ENCODE measurements at places on chromosomes 4 and X.

DNA sequence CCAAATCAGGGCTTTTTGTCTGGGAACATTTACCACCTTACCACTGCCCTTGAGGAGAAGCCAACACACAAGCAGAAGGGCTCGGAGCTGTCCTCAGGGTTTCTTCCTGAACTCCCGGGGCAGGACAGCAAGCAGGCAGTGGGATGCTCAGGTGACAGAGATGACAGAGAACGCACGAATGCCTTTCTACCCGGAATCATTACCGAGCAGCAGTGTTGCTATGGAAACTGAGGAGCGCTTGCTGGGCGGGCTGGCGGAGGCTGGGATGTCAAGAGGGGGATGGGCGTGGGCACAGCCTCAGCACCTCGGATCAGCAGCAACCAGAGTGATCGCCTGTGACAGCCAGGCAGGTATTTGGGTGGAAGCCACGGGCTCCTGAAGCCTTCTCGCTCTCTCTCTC is 17.8 kb downstream of the SSR4 start:
- no peak for DNase-seq

DNA sequence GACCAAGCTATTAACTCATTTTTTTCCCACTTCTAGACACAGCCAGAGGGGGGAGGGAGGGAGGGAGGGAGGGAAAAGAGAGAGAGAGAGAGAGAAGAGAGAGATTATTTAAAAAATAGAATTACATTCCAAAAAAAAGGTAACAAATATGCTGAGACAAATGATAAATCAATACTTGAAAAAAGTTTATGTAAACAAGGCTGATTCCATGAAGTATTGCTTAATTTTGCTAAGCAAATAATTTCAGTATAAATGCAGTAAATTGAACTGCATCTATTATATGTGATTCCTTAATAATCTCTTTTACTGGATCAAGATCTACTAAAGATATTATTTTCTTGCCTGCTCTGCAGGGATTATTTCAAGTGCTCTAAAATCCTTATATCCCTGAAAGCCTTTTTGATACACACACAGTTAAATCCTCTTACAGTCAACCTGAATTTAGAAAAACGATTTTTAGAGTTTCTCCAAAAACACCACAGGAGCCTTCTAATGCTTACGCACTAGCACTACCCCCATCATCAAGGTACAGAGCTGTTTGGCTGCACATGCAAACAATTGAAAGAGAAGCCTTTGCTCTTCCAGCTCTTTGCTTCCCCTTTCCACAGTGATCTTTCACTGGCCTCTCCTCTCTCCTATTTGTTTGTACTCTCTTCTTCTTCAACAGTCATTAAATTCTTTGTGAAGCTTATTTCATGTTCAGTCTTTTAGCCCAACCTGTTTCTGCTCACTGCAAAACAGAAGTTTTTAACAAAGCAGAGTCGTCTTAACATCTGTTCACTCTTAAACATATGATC is 426.3 kb upstream of the FAM241A start:
- no peak for DNase-seq

- no peak for DNase-seq
These were observed 4.2 kb downstream of the TLR8 start for GRCh38 chrX:12910423-12911121.

GRCh38 chr4:28845158-28845557 is 1875.0 kb upstream of the PCDH7 start:
- no peak for DNase-seq

- no peak for DNase-seq
These were observed 72.9 kb downstream of the WDR44 start for GRCh38 chrX:118418811-118419251.

- no peak for DNase-seq
These were observed 56.6 kb downstream of the AFM start for GRCh38 chr4:73538162-73538561.

GRCh38 chr4:99845708-99846469 is 29.3 kb downstream of the DAPP1 start:
- DNase-seq: no peak

- DNase-seq: no peak
These were observed 175.8 kb downstream of the GC start for GRCh38 chr4:71607780-71608677.

DNA sequence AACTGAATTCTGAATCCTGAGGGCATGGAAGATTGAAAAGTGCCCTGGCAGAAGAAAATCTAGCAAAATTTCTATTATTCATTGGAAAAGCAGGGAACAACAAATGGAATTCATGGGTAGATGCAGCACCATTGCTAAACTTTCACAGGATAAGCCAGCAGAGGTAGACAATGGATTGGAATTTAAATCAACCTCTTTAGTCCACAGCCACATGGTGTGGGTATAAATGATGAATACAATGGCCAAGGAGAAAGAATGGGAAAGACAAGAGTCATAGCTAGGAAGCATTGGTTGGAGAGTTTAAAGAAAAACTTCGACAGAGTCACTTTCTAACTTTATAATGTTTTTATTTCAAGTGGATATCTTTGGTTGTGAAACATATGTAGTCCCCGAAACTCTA is 332.8 kb upstream of the PUDP start:
- DNase-seq: no peak

- no peak for DNase-seq
These were observed 71.8 kb downstream of the TMA16 start for GRCh38 chr4:163566257-163566796.

DNA sequence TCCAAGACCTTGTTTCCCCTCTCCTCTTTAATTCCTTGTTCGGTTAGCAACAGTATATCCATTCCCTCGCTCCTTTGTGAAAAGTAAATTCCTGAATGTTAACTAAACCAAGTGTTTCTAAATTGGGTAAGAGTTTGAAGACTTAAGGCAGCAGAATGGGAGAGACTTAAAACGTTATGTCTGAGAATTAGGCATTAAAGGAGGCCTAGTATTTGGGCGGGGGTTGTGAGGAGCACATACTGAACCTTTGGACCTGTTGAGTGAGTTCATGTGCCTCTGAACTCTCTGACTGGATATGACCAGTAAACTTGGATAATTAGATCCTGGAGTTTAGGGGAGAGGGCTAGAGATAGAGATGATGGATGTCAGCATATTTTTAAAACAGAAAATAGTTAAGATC is 1.2 kb downstream of the MSMO1 start:
- no peak for DNase-seq

DNA sequence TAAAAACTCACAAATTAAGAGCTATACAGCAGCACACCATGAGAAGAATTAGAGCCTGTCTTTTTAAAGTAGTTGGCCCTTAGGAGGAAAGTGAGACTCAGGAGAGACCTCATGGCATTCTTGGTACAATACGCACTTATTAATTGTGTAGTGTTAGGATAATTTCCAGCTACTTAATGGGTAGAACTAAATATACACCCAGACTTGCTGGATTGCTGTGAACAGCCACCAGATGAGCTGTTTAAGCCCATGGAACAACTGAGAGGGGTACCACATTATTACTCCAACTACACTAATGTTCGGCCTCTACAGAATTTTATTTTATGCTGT is 13.6 kb downstream of the MFAP3L start:
- no peak for DNase-seq

DNA sequence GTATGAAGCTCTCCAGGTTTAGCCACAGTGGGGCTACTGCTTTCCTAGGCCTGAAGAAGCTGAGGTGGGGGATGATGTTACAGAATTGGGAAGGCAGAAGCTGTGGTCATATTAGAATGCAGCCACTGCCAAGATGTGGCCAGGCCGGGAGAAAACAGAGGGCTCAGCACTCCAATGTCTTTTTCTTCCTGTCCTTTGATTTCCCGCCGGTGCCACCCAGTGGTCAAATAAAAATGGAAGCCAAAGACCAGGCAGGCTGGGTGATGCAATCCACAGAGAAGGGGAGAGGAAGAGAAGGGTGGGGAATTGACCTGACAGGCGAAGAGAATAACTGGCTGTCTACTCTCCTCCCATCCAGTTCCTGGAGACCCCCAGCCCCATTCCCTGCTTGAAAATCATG is 94.9 kb upstream of the SHISA3 start:
- DNase-seq: peak; percentile 23

- no peak for DNase-seq
These were observed 46.9 kb upstream of the PHKA2 start for GRCh38 chrX:19030805-19031204.

DNA sequence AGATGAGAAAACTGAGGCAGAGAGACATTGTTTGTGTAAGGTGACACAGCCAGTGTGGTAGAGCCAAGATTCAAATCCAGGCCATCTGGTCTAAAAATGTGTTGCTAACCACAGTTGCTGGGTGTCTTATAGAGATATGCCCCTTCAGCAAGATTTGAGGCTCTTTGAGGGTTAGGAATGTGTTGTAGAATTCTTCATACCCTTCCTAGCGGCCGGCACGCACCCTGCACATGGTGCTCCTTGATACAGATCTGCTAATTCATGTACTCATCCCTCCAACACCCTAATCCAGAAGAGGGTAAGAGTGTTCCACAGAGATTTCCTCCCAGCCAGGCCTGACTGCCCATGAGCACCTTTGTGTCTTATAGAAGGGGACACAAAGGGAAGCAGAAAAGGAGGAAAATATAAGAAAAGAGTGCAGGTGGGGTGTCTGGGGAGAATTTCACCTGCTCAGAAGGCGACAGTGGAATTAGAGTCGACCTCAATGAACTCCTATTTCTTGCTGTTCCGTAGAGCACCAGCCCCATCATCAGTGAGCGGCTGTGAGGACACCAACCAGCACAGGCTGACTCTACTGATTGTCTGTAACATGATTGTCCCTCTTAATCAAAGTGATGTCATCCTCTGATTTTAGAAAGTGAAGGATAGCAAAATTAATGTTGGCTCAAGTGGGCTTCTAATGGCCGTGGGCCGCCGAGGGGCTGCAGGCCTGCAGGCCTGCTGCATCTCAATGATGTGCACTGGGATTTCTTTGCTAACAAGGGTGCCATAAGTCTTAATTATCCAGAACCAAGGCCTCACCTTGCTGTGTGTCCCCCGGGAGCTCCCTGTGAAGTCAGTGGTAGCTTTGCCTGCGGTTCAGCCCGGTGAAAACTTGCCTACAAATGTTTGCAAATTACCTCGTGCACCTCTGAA is 24.2 kb upstream of the SMIM20 start:
- no peak for DNase-seq

DNA sequence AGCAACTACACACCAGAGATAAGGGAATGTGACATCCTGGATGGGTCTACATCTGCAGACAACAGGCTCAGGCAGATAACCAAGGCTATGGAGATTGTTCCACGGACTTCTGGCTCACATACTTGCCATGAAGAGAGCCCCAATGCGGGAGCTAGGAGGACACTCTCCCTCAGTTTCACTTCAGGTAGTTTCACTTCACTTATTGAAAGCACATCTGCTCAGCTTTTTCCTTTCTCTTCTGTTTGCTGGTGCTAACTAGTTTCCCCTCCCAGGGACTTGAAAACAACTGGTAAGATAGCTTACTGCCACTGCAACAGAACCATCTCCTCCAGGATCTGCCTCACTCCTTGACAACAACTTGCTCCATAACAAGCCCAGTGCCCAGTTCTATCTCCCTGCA is 1.4 kb upstream of the CT47C1 start:
- no peak for DNase-seq

DNA sequence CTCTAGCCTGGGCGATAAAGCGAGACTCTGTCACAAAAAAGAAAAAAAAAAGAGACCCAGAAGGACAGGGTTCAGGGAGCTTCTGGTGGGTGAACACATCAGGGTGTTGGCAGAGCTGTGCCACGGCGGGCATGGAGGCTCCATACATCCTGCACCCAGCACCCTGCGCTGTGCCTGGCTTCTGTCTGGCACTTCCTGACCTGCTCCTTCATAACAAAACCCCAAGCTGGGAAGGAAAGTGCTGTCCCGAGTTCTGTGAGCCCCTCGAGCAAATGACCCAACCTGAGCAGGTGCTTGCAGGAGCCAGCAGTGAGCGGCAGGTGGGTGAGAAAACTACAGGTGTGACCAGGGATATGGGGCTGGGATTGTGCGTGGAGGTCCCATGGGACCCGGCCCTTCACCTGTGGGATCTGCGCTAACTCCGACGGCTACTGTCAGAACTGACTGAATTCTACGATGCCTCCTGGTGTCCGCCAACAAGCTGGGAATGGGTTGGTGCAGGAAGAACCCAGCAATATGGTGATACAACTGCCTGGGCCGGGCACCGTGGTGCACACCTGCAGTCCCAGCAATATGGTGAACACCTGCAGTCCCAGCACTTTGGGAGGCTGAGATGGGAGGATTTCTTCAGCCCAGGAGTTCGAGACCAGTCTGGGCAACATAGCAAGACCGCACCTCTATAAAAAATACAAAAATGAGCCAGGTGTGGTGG is 18.9 kb downstream of the ASMTL start:
- DNase-seq: no peak

GRCh38 chrX:153621949-153622598 is 23.1 kb upstream of the CCNQ start:
- no peak for DNase-seq

- DNase-seq: no peak
These were observed 134.3 kb downstream of the APBB2 start for GRCh38 chr4:41079881-41080560.

GRCh38 chr4:83831588-83831987 is 295.7 kb downstream of the GPAT3 start:
- DNase-seq: no peak

GRCh38 chrX:56726605-56727004 is 2.4 kb upstream of the NBDY start:
- peak; percentile 58 for DNase-seq

DNA sequence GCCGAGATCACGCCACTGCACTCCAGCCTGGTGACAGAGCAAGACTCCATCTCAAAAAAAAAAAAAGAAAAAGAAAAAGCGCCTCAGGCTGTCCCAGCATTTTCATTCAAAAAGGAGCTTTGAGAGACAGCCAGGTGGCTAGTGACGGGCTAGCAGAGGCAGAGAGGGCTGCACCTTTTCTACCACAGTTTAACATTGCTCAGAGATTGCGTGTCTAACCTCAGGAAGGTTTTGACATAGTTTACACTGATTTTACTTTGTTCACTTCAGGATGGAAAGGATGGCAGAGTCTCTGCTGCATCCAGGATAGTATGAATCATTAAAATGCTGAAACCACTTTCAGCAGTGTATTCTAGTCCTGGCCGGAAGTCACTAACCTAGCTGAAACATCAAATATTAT is 28.1 kb downstream of the ZFP42 start:
- no peak for DNase-seq

DNA sequence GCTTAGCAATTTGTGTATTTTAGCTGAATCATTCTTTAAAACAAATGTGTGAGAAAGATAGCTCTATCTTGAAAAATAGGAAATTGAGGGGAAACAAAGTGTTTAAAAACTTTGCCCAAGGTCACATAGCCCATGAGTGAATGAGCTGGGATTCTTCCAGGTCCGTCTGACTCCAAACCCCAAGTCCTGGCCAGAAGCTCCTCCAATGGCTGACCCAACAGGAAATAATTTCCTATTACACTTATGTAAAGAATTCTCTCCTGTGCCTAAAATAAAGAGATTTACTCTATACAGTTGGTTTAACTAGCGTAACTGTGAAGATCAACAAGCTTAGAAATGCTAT is 287.6 kb downstream of the ARHGAP24 start:
- no peak for DNase-seq

All from SHP77 (cell line).